ENCODE measurements at places on chromosomes 13 and 19.

GRCh38 chr13:74018062-74018431 lies 116.2 kb downstream of the KLF12 start:
- no peaks in the 10 kb centered on the region for H3K36me3 ChIP-seq
- H3K27me3 ChIP-seq: no peaks in the 10 kb centered on the region
- H3K4me3 ChIP-seq: no peak overlapping the region
- no peaks in the 10 kb centered on the region for H3K4me1 ChIP-seq
- no peak for DNase-seq

GRCh38 chr13:37450276-37450675 lies 148.3 kb downstream of the POSTN start:
- DNase-seq: no peak
- no peak overlapping the region for H3K27ac ChIP-seq
- peaks cover 3% of the 10 kb centered on the region for H3K4me1 ChIP-seq
- no peaks in the 10 kb centered on the region for H3K36me3 ChIP-seq

GRCh38 chr13:110162866-110163658 lies 143.9 kb downstream of the COL4A1 start:
- no peak overlapping the region for H3K4me3 ChIP-seq
- no peaks in the 10 kb centered on the region for H3K27me3 ChIP-seq

- H3K4me3 ChIP-seq: no peak overlapping the region
- H3K27me3 ChIP-seq: no peaks in the 10 kb centered on the region
- peaks cover 27% of the 10 kb centered on the region for H3K36me3 ChIP-seq
- no peak for DNase-seq
These were observed 25.6 kb downstream of the MLLT1 start for GRCh38 chr19:6253954-6254733.

- no peak overlapping the region for H3K4me3 ChIP-seq
- no peaks in the 10 kb centered on the region for H3K36me3 ChIP-seq
- no peaks in the 10 kb centered on the region for H3K4me1 ChIP-seq
These were observed 144.4 kb downstream of the LIG4 start for GRCh38 chr13:108070925-108071324.

- no peak overlapping the region for H3K4me3 ChIP-seq
- H3K4me1 ChIP-seq: no peaks in the 10 kb centered on the region
- no peaks in the 10 kb centered on the region for H3K36me3 ChIP-seq
- peaks cover 2% of the 10 kb centered on the region for H3K27me3 ChIP-seq
- no peak overlapping the region for H3K27ac ChIP-seq
These were observed 125.0 kb downstream of the URI1 start for GRCh38 chr19:30066781-30067759.

DNA sequence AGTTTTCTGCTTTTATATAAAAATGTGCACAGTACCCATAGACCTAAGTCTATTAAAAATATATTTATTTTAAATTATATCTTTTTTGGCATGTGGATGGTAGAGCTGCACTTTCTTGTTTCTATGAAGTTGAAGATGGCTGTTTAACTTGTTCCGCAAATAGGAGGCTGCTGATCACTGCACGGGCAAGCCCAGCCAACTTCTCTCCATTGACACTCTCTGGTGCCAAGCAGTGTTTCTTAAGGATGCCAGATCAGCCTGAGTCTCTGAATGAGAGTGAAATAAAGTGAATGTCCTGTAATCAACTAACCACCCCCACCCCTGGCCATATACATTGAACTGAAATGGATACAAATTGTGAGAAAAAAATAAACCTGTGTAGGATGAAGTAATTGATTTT lies 202.9 kb upstream of the KLHL1 start:
- H3K36me3 ChIP-seq: no peaks in the 10 kb centered on the region
- H3K4me1 ChIP-seq: no peaks in the 10 kb centered on the region
- no peak for DNase-seq
- H3K27me3 ChIP-seq: no peaks in the 10 kb centered on the region
- no peak overlapping the region for H3K27ac ChIP-seq

DNA sequence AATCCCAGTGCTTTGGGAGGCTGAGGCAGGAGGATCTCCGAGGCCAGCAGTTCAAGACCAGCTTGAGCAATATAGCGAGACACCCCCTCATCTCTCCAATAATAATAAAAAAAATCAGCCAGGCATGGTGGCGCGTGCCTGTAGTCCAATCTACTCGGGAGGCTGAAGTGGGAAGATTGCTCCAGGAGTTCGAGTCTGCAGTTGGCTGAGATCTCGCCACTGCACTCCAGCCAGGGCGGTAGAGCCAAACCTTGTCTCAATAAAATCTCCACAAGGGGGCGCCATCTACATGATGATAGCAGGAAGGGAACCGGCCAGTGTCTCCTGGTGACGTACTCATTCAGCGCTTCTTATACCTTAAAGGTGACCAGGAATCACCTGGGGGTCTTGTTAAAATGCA lies 13.6 kb upstream of the C5AR1 start:
- no peaks in the 10 kb centered on the region for H3K27me3 ChIP-seq
- no peak overlapping the region for H3K4me3 ChIP-seq
- DNase-seq: peak; percentile 81
- H3K27ac ChIP-seq: no peak overlapping the region

DNA sequence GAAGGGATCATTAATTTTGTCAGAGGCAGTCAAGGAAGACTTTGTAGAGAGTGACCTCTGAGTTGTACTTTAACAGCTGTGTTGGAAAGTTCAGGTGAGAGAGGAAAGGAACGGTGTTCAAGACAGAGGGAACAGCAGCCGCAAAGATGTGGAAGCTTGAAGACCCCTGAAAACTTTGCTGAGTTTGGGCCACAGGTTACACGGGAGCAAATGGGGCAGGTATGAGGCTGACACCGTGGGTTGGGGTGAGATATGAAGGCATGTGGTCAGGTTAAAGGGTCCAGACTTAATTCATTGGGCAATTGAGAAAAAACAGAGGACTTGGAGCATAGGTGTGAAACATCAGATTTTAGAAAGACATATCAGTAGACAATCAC lies 72.0 kb upstream of the SERP2 start:
- H3K36me3 ChIP-seq: no peaks in the 10 kb centered on the region
- no peaks in the 10 kb centered on the region for H3K27me3 ChIP-seq
- peaks cover 15% of the 10 kb centered on the region for H3K4me1 ChIP-seq
- H3K27ac ChIP-seq: no peak overlapping the region

DNA sequence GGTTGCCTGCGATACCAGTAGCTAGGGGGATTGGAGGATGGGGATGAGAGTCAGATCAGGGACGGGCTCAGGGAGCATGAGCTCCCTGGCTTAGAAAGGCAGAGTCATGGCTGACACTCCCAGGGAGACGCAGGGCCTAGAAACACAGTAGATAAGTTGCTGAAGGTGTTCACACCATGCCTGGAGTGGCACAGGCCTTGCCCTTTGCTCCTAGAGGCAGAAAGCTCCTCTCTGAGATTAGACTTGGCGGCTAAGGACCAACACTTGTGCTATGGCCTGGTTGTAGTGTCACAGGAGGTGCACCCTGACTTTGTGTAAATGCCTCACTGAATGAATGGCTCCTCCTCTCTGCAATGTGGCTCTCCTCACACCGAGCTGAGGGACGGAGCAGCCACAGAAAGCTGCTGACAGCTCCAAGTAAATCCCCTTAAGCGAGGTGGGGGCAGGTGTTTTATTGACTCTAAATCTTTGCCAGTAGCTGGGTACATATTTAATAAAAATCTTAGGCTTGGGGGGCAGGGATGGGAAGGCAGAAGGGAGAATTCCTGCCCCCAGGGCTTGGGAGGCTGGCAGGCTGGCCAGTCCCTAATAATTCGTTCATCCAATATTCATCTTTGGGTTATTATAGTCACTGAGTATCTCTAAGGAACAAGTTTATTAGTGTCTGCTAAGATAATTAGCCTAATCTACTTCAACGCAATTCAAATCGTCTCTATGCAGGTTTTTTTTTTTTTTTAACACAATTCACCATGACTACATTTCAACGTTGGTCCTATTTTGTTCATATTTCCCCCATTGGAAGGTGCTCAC lies 54.9 kb downstream of the SIAH3 start:
- H3K36me3 ChIP-seq: no peaks in the 10 kb centered on the region
- no peak overlapping the region for H3K4me3 ChIP-seq
- H3K4me1 ChIP-seq: no peaks in the 10 kb centered on the region
- peaks cover 18% of the 10 kb centered on the region for H3K27me3 ChIP-seq
- DNase-seq: no peak
- H3K27ac ChIP-seq: no peak overlapping the region

- DNase-seq: no peak
- no peaks in the 10 kb centered on the region for H3K27me3 ChIP-seq
- H3K4me1 ChIP-seq: no peaks in the 10 kb centered on the region
- no peak overlapping the region for H3K27ac ChIP-seq
- peaks cover 92% of the 10 kb centered on the region for H3K36me3 ChIP-seq
These were observed 20.0 kb upstream of the WTIP start for GRCh38 chr19:34461375-34462100.

DNA sequence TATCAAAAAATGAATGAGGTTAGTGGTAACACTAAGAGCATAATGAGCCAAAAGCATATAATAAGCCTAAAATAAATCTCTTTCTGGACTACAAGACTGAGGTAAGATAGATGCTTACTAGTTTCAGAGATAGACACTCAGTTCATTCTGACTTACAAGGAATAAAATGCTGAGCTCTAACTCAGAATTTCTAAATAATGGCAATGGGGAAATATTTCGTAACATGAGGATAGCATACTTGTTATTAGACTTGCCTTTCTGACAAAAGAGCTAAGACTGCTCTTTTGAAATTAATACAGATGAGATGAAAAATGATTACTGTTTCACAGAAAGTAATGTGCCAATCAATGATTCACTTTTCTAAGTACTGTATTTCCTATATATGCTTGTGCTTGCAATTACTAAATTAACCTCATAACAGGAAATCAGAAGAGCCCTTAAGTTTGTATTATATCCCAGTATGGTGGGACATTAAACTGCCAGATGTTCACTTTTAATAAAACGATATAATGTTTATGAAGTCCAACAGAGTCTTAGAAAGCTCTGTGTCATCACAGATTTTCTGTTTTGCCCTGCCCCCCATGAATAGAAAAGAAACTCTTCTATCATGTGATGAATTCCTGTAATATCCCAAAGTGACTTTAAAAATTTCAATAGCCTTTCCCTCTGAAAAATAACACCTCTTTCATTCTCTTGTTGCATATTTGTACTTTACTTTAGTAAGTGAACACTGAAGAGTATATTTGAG lies 2771.0 kb upstream of the PCDH20 start:
- no peaks in the 10 kb centered on the region for H3K4me1 ChIP-seq
- no peak overlapping the region for H3K27ac ChIP-seq
- no peaks in the 10 kb centered on the region for H3K27me3 ChIP-seq
- DNase-seq: no peak
- H3K36me3 ChIP-seq: no peaks in the 10 kb centered on the region

GRCh38 chr13:28451482-28452217 lies 43.3 kb downstream of the FLT1 start:
- H3K4me3 ChIP-seq: no peak overlapping the region
- no peak overlapping the region for H3K27ac ChIP-seq
- H3K27me3 ChIP-seq: peaks cover 33% of the 10 kb centered on the region
- H3K4me1 ChIP-seq: no peaks in the 10 kb centered on the region

- H3K27ac ChIP-seq: no peak overlapping the region
- peaks cover 10% of the 10 kb centered on the region for H3K27me3 ChIP-seq
These were observed 73.0 kb downstream of the MAP4K1 start for GRCh38 chr19:38544569-38545315.

GRCh38 chr13:59801107-59801880 lies 362.4 kb downstream of the DIAPH3 start:
- H3K27me3 ChIP-seq: no peaks in the 10 kb centered on the region
- H3K4me3 ChIP-seq: no peak overlapping the region
- no peak for DNase-seq
- no peaks in the 10 kb centered on the region for H3K36me3 ChIP-seq
- H3K27ac ChIP-seq: no peak overlapping the region

Data from mesenchymal stem cell (in vitro differentiated cells and primary cell).